H54 (cell line): ENCODE measurements at places on chromosomes 3 and 15.

- DNase-seq = no peak
These were observed 28.1 kb downstream of the CFAP92 start for GRCh38 chr3:128965818-128966217.

- no peak for DNase-seq
These were observed 430.4 kb downstream of the RBMS3 start for GRCh38 chr3:29711255-29711771.

- no peak for DNase-seq
These were observed 24.1 kb downstream of the XPC start for GRCh38 chr3:14154276-14154675.

DNA sequence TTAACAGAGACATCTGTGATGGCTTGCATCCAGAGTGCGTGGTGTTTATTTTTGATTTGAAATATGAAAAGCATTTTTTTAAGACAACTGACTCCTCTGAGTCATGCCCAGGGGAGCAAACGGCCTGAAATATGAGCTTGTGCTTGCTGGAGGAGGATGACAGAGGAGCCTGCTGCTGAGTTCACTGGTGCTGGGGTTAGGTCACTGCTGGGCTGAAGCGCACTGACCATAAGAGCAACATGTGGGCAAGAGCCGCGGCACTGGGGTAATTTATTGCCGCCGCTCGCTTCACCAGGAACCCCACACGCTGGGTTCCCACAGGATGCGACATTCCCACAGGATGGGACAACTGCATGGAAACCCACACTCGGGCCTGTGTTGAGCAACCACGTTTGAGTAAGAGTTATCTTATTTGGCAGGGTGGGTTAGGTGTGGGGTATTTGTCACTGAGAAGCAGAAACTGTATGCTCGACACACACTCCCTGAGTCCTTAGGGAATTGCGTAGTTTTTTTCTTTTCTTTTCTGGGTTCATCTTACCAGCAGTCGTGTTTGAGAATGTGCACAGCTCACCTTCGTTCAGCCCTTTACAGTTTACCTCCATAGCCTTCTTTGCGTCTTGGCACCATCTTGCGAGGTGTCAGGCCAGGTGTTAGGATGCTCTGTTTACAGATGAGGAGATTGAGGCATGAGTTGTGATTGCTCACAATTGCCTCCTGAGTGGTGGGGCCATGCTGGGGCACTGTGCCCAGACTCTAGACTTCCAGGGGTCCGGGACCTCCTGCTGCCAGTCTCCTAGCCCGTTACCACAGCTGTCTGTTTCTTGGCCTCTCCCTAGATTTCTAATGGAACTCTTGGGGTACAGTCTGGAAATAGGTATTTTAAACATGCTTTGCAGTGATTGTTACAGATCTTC lies 60.4 kb downstream of the SMAD3 start:
- DNase-seq = peak; percentile 73

- no peak for DNase-seq
These were observed 74.8 kb downstream of the DNASE1L3 start for GRCh38 chr3:58135712-58136543.

DNA sequence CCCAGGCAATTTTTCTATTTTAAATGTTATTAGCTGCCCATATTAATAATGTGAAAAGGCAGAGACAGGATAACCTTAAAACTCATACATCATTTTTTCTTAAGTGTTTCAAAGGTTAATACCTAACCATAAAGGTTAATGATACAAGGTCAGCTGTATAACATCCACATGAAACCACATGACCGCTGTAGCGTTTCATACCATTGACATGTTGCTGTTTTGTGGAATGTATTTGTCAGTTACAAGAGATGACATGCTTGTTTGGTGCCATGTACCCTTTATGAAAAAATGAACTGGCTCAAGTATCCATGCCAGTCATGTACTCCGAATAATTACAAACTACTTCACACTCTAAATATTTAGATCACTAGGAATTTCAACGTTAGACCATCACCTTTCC lies 207.4 kb downstream of the FMN1 start:
- no peak for DNase-seq

DNA sequence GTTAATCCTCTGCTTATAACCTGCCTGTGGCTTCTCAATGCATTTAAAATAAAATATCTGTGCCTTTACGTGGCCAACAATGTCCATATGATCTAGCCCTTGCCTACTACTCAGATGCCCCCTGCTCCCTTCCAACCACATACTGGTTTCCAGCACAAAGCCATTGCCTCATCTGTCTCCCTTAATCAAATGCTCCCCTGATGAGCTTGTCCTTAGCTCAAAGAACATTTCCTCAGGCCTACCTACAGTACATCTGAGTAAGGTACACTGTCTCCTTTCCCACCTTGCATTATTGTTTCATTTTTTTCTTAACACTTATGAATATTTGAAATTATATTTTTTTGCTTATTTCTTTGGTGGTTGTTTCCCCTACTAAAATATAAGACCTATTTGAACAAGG lies 5.9 kb upstream of the TSC22D2 start:
- DNase-seq = no peak

- DNase-seq = no peak
These were observed 237.5 kb downstream of the NTRK3 start for GRCh38 chr15:88018869-88019641.

DNA sequence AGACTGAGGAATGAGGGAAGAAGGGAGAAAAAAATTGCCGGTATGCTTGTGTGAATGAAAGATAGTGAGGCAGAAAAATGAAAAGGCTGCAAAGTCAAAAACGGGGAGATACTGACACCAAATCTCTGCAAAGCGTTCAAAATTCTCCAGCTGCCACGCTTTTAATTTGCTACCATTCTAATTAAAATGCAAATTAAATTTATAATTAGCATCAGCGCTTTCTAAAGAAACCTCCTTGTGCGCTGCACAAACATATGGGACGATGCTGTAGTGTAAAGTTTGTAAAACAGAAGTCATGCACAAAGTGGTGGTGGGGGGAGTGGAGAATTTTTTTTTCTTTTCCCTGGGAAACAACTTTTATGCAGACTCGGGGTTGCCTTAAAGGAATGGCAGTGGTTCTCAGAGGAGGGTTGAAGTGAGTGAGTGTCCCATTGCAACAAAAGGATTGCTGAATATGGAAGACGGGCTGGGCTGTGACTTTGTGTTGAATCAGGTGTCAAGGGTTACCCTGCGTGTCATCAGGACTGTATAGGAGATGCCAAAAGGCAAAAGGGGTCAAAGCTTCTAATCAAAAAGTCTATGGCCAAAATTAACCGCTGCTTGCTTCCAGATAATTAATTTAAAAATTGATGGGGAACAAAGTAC lies 472.2 kb downstream of the NR2F2 start:
- no peak for DNase-seq

DNA sequence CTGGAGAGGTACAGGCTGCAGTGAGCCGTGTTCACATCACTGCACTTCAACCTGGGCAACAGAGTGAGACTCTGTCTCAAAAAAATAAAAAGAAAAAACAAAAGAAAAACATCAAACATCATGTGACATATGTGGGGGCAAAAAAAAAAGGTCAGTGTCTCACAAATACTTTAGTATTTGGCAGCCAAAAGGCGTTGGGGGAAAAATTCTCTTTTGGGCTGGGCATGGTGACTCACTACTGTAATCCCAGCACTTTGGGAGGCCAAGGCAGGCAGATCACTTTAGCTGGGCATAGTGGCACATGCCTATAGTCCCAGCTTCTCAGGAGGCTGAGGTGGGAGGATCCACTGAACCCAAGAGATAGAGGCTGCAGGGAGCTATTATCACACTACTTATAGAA lies 47.6 kb downstream of the TMCC1 start:
- no peak for DNase-seq

DNA sequence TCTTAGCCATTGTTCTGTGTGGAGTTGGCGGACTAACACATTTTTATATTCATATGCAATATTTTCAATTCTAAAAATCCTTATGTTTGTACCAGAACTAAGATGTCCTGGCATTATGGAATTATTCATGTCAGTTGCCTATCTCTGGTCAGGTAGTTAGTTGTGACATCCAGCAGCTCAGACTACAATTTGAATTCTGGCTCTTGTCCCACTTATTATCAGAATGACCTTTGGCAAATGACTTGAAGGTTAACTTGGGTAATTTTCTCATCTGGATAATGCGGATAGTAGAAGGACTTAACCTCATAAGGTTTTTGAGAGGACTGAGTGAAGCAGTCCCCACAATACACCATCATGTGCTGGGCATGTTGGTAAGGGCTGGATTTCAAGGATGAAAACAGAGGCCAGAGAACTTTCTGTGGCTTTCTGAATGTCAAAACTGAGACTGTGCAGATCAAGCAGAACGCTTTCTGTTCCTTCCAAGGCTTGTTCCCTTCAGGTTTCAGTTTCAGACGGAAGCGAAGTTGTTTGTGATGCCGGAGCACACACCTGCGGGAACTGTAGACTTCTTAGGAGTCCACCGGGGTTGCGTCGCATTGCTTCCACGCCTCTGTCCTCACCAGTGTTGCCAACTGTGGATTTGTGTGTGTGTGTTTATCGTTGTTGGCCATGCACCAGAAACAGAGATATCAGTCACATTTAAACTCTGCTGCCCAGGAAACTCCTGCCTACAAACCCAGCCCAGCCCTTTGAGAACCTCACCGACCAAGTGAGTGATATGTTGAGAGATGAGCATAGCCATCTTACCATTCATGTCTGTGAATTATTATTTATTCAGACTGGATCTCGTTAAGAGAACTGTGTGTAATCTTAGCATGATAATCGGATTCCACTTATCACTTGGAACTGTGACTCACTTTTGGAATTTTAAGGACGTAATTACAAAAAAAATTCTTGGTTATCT lies 76.0 kb downstream of the PTPRG start:
- DNase-seq = no peak

- DNase-seq = no peak
These were observed 33.0 kb downstream of the DENND6A start for GRCh38 chr3:57659806-57660439.

DNA sequence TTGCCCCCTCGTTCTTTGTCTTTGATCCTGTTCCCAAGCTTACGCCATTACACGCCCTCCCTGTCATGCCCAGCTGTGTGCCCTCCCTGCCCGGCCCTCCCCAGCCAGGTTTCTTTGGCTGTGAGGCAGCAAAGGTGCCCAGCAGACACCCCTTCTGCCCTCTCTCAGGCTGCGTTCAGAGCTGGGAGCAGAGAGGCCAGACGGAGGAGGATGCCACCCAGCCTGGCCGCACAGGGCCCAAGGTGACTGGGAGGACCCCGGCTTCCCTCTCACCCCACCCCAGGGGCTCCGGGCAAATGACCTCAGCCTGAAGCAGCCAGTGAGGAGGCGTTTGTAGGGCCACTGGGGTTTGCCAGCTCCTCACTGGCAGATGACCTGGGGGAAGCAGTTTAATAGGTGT lies 30.8 kb upstream of the LACTB start:
- DNase-seq = no peak

GRCh38 chr3:147387291-147387884 lies 19.0 kb downstream of the ZIC4 start:
- DNase-seq = no peak

DNA sequence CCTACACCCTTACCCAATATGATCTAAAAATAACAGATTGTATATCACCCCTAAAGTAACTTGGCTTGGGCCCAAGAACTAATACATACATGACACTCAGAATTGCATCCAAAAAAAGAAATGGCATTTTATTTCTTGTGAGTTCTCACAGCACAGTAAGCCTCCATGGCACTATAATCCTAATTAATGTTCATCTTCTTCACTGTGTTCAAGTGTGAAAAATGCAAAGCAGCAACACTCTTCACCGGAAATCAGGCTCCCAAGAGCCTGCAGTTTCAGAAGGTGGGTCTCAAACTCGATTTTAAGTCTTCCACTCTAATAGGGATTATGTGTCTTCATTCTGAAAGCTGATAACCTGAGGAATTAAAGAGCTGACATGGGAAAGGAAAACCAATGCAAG lies 142.8 kb upstream of the TSC22D2 start:
- no peak for DNase-seq

DNA sequence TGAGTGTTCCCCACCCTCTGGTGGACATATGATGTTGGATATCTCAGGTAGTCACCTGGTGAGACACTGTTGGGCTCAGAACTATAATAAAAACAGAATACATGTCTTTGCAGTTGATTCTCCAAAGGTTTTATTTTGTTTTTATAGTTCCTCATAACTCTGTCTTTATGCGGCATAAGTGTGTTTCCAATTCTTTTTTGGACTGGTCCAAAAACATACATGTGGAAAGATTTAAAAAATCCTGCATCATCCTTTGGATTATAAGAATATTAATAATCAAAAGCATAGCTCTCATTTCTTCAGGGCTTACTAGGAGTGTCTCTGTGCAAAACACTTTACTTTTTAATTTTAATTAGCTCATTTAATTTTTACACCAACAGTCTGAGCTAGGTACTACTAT lies 71.0 kb upstream of the ANKRD34C start:
- DNase-seq = no peak

DNA sequence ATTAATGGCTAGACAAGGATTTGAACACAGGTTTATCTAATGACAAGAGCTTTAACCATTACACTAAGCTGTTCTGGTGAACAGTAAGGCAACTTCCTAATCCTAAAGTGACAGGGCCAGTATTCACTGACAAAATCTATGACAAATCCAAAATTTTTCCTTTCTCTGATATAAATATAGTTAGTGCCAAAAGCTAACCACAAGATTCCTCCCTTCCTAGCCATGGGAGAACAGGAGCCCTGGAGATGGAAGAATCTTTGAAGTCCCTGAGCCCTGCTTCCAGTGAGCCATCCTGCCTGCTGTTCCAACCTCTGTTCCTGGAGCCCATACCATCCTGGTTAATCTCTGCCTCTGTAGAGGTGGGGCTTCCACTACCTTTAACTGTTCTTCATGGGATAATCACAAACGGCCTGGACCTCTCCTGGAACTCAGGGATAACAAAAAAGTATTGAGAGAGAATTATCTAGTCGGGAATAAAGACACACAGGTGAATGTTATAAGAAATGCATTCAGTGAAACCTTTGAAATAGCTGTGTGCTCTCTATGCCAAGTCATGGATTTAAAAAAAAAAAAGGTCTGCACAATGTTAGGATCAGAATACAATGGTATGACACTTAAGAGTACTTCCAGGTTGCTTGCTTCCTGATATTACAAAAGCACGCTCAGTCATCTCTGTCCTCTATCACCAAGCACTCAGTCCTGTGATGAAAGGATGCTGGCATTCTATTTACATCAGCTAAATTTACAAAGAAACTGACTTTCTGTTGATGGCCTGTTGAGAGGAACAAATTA lies 235.8 kb downstream of the SUCLG2 start:
- no peak for DNase-seq

GRCh38 chr3:170320461-170321121 lies 36.9 kb upstream of the SKIL start:
- DNase-seq = no peak

DNA sequence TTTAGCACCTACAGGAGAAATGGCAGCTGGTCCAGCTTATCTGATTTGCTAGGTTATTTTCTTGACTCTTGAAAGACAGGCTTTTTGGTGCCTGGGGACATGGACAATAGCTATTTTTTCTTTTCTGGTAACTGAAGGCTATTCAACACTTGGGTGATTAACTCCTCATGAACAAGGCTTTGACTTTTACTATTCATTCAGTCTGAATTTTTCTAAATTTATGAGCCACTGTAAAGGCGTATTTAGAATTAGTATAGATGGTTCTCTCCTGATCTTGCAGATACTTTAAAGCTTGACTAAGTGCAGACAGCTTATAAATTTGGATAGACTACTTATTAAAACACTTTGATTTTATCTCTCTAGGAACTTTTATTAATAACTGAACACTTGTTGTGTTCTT lies 18.4 kb upstream of the GFM1 start:
- DNase-seq = no peak

GRCh38 chr15:54722342-54722986 lies 474.3 kb downstream of the RSL24D1 start:
- DNase-seq = no peak

GRCh38 chr3:9569054-9569453 lies 15.4 kb upstream of the LHFPL4 start:
- no peak for DNase-seq

GRCh38 chr15:40054855-40055575 lies 16.0 kb upstream of the SRP14 start:
- no peak for DNase-seq
